ENCODE measurements at places on chromosomes 1 and 21.

- no peak for DNase-seq
Measured at GRCh38 chr1:17521946-17522612, 17.4 kb upstream of the ARHGEF10L start.

- no peak for DNase-seq
Measured at GRCh38 chr1:178174539-178174938, 80.6 kb downstream of the RASAL2 start.

GRCh38 chr1:98500324-98500723 is 161.2 kb upstream of the SNX7 start:
- no peak for DNase-seq

GRCh38 chr1:13699510-13699909 is 478 bp upstream of the PRDM2 start:
- DNase-seq: peak; percentile 41

GRCh38 chr1:98086156-98086555 is 165.3 kb upstream of the DPYD start:
- no peak for DNase-seq

DNA sequence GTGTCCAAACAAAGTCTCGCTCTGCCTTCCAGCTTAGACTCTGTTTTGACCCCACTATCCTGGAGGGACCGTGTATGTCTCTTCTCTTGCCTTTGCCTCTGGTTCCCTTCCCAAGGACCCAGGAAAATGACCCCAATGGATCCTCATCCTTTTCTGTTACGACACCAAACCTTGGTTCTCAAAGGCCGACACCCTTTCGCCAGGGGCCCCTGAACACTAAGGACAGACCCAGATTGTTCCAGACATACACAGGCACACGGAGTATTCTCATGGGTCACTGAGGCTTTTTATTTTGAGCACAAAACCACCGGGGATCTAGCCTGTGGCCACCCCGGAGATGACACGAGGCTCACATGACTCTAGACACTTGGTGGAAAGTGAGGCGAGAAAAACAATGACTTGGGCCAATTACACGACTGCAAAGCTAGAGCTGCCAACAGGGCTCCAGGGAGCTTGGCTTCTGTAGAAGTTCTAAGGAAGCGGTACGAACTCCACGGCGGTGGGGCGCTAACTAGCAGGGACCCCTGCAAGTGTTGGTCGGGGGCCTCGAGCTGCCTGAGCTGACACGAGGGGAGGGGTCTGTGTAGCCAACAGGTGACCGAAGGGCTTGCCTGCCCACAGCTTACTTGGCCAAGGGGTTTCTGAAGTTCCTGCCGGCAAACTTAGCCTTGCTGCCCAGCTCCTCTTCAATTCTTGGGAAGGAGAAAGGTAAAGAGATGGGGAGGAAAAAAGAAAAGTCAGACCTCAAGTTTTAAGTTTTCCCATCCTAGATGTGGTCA is 17.6 kb downstream of the ENO1 start:
- DNase-seq: no peak
